ENCODE measurements at places on chromosomes 12 and 14.

GRCh38 chr12:79557690-79558315 is 133.0 kb downstream of the PAWR start:
- peaks cover 7% of the 10 kb centered on the region for H3K4me1 ChIP-seq
- DNase-seq = peak; percentile 40
- H3K27me3 ChIP-seq = no peaks in the 10 kb centered on the region
- no peaks in the 10 kb centered on the region for H3K36me3 ChIP-seq

GRCh38 chr12:121911824-121912585 is 6.4 kb upstream of the CFAP251 start:
- no peaks in the 10 kb centered on the region for H3K27me3 ChIP-seq
- H3K36me3 ChIP-seq = peaks cover 23% of the 10 kb centered on the region
- no peak overlapping the region for H3K4me3 ChIP-seq
- no peak for DNase-seq
- no peak overlapping the region for H3K27ac ChIP-seq

GRCh38 chr14:105448706-105449111 is 25.9 kb upstream of the CRIP2 start:
- H3K4me1 ChIP-seq = no peaks in the 10 kb centered on the region
- no peak overlapping the region for H3K4me3 ChIP-seq
- H3K27ac ChIP-seq = no peak overlapping the region
- no peaks in the 10 kb centered on the region for H3K27me3 ChIP-seq
- peaks cover 20% of the 10 kb centered on the region for H3K36me3 ChIP-seq

GRCh38 chr12:69553628-69554248 is 31.5 kb upstream of the CCT2 start:
- H3K36me3 ChIP-seq = no peaks in the 10 kb centered on the region
- no peaks in the 10 kb centered on the region for H3K27me3 ChIP-seq

DNA sequence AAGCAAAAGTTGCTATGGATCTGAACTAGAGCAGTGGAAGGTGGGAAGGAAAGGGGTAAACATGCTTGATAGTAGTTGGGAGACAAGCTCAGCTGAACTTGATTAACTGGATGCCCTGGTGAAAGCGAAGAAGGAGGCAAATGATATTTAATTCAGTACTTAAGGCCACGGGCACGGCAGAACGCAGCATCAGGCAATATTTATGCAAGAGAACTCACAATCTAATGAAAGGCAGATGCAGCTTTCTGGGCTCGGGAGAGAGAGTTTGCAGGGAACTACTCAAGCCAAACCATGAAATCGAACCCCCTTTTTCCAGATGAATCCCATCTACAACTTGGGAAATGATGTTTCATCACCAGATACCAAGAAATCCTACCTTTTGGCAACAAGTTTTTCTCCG is 3.5 kb upstream of the CNIH1 start:
- H3K27me3 ChIP-seq = peaks cover 2% of the 10 kb centered on the region
- no peak overlapping the region for H3K27ac ChIP-seq
- no peak for DNase-seq
- no peaks in the 10 kb centered on the region for H3K36me3 ChIP-seq
- H3K4me1 ChIP-seq = peaks cover 2% of the 10 kb centered on the region

- no peak for DNase-seq
- no peak overlapping the region for H3K27ac ChIP-seq
- no peaks in the 10 kb centered on the region for H3K27me3 ChIP-seq
- H3K36me3 ChIP-seq = no peaks in the 10 kb centered on the region
- H3K4me3 ChIP-seq = no peak overlapping the region
Observed at GRCh38 chr12:8894378-8894777, 19.9 kb upstream of the PHC1 start.

DNA sequence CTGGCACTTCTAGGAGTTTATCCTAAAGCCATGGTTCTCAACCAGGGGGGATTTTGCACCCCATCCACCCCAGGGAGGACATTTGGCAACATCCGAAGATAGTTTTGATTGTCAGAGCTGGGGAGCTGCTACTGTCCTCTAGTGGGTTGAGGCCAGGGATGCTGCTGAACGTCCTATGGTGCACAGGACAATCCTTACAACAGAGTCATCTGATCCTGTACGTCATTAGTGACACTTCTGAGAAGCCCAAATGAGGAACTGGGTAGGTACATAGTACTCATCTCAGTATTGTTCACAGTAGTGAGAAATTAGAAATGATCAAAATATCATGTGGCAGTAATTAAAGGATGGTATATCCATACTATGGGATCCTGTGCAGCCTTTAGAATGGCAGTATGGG is 185.1 kb downstream of the CHST11 start:
- no peak overlapping the region for H3K27ac ChIP-seq
- DNase-seq = no peak
- H3K4me3 ChIP-seq = no peak overlapping the region
- no peaks in the 10 kb centered on the region for H3K36me3 ChIP-seq
- peaks cover 3% of the 10 kb centered on the region for H3K4me1 ChIP-seq

DNA sequence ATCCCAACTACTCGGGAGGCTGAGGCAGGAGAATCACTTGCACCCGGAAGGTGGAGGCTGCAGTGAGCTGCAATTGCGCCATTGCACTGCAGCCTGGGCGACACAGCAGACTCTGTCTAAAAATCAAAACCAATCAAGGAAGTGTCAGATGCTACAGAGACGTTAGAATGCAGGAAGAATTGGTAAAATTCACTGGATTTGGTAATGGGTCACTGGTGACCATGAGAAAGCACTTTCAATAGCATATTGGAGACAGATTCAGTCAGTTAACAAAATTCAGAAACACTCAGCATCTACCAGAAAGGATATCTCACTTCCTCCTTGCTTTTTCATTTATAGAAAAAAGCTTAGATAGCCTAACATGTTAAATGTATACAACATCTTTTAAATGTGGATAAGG is 17.5 kb downstream of the BIN2 start:
- no peaks in the 10 kb centered on the region for H3K27me3 ChIP-seq
- H3K4me3 ChIP-seq = no peak overlapping the region
- no peak overlapping the region for H3K27ac ChIP-seq
- no peaks in the 10 kb centered on the region for H3K36me3 ChIP-seq
- H3K4me1 ChIP-seq = no peaks in the 10 kb centered on the region

DNA sequence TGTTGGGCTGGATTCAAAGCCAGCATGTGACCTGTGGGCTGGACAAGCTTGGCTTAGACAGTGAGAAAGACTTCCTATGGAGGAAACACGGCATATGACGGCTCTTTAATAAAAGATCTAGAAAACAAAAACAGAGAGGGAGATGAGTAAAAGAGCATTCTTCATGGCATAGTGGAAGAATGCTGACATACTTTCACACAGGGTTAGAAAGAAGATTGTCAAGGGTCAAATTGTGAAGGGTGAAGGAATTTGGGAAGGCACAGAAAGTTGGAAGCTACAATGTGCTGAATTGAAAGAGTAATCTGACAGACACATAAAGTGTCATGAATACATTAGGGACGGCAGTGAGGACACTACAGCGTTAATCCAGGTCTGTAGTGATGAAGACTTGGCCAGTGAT is 63.4 kb downstream of the GALNT4 start:
- no peaks in the 10 kb centered on the region for H3K36me3 ChIP-seq
- H3K4me3 ChIP-seq = no peak overlapping the region
- peaks cover 9% of the 10 kb centered on the region for H3K4me1 ChIP-seq
- no peaks in the 10 kb centered on the region for H3K27me3 ChIP-seq
- peak; percentile 63 for DNase-seq
- no peak overlapping the region for H3K27ac ChIP-seq

- peak; percentile 73 for DNase-seq
- H3K36me3 ChIP-seq = no peaks in the 10 kb centered on the region
- H3K4me3 ChIP-seq = no peak overlapping the region
- H3K27me3 ChIP-seq = no peaks in the 10 kb centered on the region
- H3K27ac ChIP-seq = no peak overlapping the region
Observed at GRCh38 chr12:14167005-14167628, 185.7 kb upstream of the GRIN2B start.

DNA sequence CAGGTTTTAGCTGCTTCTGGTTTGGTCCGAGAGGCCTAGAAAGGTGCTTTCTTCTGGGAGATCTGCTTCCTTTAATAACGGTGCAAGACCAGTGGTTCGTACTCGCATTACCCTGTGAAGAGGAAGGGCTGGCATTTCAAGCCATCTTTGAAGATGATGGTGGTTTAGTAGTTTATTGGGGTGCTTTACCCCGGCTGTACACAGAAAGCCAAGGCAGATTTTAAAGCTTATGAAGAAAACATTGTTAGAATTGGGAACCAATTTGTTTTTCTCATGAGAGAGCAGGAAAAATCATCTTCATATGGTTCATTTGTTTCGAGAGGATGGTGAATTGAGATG is 3.6 kb downstream of the CCND2 start:
- no peak for DNase-seq
- H3K4me3 ChIP-seq = no peak overlapping the region
- H3K36me3 ChIP-seq = no peaks in the 10 kb centered on the region
- peak overlapping the region; percentile 59 for H3K27ac ChIP-seq
- no peaks in the 10 kb centered on the region for H3K27me3 ChIP-seq
- peaks cover 65% of the 10 kb centered on the region for H3K4me1 ChIP-seq

- no peaks in the 10 kb centered on the region for H3K4me1 ChIP-seq
- no peaks in the 10 kb centered on the region for H3K36me3 ChIP-seq
- DNase-seq = no peak
- H3K4me3 ChIP-seq = no peak overlapping the region
- H3K27me3 ChIP-seq = no peaks in the 10 kb centered on the region
Observed at GRCh38 chr14:68450391-68451120, 342.3 kb downstream of the ZFP36L1 start.

- no peaks in the 10 kb centered on the region for H3K4me1 ChIP-seq
- DNase-seq = no peak
- no peaks in the 10 kb centered on the region for H3K36me3 ChIP-seq
- no peaks in the 10 kb centered on the region for H3K27me3 ChIP-seq
- H3K27ac ChIP-seq = no peak overlapping the region
- H3K4me3 ChIP-seq = no peak overlapping the region
Observed at GRCh38 chr14:55892906-55893305, 225.3 kb upstream of the PELI2 start.

DNA sequence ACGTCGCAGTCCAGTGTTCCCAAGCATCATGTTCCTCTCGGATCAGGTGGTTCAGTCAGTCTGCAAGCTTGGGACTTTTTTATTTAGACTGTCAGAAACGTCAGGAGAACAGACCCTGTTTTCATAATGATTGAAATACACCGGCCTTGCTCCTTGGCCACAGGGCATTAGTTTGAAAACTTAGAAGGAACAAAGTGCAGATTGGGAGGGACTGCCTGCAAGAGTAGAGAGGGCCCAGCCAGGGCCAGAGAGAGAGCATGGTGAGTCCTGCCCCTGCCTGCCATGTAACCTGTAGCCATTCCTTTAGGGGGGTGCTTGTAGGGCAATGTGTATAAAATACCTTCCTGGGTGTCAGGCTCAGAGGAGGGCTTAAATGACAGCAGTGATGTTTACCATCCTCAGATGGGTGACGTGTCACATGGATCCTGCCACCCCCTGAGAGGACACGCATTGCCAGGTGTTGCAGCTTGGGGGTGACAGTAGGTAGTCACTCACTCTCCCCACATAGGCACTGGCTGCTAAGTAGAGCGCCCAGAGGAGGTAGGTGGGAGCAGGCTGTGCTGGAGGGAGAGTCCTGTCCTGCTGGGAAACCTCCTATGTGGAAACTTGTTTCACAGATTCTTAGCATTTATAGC is 45.7 kb downstream of the MMAB start:
- no peaks in the 10 kb centered on the region for H3K27me3 ChIP-seq
- DNase-seq = no peak
- H3K4me3 ChIP-seq = no peak overlapping the region
- no peak overlapping the region for H3K27ac ChIP-seq

DNA sequence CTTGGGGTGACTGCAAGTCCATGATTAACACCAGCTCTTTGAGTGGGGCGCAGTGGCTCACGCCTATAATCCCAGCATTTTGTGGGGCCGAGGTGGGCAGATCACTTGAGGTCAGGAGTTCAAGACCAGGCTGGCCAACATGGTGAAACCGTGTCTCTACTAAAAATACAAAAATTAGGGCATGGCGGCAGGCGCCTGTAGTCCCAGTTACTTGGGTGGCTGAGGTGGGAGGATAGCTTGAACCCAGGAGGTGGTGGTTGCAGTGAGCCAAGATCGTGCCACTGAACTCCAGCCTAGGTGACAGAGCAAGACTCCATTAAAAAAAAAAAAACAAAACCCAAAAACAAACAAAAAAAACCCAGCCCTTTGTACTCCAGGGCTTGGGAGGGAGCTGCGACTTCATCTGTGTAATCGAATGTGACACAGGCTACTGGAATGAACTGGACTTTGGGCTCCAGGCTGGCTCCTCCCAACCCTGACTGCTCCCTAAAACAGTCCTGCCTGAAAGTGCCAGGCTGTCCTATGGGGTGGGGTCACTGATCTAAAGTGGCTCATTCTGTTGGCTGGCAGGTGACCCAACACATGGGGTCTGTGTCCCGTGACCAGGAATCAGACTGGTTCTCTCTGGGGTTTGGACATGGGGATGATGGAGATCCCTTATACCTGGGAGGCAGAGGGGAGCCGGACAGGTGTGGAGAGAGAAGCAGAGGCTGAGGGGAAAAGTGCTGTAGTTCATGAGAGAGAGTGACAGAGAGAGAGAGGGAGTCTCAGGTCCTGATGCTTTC is 9.3 kb upstream of the C12orf43 start:
- H3K27me3 ChIP-seq = no peaks in the 10 kb centered on the region
- H3K36me3 ChIP-seq = no peaks in the 10 kb centered on the region
- no peaks in the 10 kb centered on the region for H3K4me1 ChIP-seq
- H3K4me3 ChIP-seq = no peak overlapping the region
- no peak for DNase-seq

DNA sequence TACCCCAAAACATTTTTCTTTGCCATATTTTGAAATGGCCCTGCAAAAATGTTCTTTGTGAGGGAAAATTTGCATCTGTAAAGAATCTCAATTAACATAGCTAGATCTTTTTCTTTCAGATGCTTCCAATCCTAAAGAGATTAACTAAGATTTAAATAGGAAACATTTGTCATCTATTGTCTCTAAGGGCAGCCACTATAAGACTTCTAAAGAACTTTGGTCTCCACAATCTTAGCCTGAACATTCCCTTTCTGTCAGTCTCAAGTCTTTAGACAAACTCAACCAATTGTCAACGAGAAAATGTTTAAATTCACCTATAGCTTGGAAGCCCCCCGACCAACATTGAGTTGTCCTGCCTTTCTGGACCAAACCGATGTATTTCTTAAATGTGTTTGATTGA is 71.1 kb upstream of the RASSF8 start:
- no peaks in the 10 kb centered on the region for H3K36me3 ChIP-seq
- DNase-seq = no peak
- H3K4me1 ChIP-seq = no peaks in the 10 kb centered on the region
- H3K27ac ChIP-seq = no peak overlapping the region
- no peaks in the 10 kb centered on the region for H3K27me3 ChIP-seq
